NCI-H2029 treated with DMSO at 0.1 percent for 48 hours (cell line): ENCODE measurements at places on chromosomes 5 and 9.

- no peak for DNase-seq
Observed at GRCh38 chr5:93088592-93089389, 492.2 kb downstream of the NR2F1-AS1 start.

DNA sequence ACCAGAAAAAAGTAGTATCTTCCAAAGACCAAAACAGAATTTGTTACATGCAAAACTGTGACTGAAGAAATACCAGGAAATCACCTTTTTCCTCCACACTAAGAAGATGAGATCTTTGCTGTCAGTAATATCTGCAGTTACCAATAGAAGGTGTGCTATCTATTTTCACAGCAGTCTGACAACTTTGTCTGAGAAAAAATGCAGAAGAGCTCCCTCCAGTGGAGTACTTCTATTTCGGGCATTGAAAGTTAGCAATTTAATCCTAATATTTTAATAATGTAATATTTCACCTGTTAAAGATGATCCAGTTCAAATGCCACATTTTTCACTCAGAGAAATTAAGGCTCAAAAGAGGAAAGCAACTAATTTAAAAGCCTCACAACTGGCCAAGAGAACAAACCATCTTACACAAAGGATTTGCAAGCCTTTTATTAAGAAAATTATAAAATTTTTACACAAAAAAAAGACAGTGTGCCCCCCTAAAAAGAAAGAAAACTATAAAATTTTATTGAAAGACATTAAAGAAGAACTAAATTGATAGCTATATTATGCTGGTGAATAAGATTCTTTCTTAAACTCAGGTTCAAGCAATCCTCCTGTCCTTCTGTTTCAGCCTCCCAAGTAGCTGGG lies 50.6 kb downstream of the DEPDC1B start:
- no peak for DNase-seq

DNA sequence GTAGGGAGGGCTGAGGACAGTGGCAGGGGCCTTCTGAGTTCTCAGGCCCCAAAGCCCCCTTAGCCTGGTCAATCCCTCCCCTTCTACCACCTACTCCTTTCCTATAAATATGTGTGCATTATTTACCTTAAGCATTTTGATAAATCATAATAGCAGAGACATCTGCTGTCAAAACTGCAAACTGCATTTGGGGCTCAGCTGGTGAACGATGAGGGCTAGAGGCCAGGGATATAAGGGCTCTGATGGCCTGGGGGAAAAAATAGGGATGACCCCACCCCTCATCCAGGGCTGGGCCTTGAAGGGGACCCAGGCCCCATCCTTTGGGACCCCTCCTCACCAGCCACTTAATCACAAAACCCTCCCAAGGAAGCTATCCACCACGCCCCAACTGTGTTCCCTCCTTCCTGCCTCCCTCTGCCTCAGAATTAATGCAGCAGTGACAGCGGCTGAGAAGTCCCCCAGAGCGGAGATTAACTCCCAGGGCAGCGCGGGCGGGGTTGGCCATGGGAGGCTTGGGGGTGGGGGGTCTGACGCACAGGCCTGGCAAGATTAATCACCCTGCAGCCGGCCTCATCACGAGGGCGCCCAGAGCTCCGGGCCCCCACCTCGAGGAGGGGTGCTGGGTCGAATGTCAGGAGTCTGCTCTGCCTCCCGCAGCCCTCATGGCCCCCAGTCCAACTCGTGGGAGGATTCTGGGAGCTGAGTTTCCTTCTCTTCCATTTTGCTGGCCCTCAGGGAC lies 42.1 kb downstream of the CXXC5 start:
- no peak for DNase-seq

DNA sequence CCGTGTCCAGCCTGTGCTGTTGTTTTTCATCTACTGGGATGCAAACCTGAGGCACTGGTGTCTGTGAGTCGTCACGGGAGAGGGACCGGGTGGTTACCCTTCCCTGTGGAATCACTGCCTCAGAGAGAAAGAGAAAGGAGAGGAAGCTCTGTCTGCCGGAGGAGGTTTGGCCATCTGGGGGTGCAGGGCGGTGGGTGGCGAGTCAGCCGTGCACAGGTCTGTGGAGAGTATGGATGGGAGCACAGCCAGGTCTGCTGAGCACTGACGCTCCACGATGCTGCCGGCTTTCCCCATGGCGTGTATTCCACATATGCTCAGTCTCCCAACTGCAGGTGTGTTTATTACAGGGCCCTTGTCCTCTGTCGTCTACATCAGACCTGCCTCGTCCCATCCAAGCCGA lies 395.2 kb upstream of the IRX4 start:
- no peak for DNase-seq

DNA sequence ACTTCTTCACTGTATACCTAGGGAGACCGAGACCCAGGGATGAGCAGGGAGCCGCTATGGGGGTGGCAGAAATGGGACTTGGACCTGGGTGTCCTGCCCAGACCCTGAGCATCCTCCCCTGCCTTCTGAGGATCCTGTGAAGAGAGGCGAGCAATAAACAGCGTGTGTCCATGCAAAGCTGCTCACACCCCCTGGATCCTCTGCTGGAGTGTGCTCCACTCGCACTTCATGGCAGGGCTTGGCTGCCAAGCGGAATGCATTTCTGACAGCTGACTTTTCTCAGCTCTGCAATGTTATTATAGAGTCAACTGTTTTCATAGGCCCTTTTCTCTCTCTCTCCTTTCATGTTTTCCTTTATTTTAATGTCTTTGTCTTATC lies 31.0 kb upstream of the ALDH1B1 start:
- DNase-seq = no peak

- DNase-seq = no peak
Observed at GRCh38 chr9:114718801-114719221, 36.8 kb upstream of the TEX48 start.

DNA sequence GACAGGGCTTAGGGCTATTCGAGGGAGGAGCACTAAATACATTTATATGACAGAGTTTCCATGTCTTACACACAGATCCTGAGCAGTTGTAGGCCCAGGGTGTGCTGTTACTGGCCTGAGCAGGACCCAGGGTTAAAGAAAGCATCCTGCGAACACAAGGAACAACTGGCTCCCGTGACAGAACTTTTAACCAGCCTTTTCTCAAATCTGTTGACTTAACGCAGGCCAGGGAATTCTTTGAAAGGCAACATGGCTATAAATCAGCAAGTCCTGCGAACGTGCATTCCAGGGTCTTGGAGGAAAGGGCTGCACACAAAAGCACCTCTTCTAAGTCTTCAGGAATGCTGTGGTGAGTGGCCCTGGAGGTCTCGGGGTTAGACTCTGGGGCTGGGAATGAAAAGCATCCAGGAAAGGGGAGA lies 45.2 kb upstream of the ANKRD55 start:
- no peak for DNase-seq

- DNase-seq = no peak
Observed at GRCh38 chr9:99169982-99170761, 51.6 kb downstream of the ALG2 start.

DNA sequence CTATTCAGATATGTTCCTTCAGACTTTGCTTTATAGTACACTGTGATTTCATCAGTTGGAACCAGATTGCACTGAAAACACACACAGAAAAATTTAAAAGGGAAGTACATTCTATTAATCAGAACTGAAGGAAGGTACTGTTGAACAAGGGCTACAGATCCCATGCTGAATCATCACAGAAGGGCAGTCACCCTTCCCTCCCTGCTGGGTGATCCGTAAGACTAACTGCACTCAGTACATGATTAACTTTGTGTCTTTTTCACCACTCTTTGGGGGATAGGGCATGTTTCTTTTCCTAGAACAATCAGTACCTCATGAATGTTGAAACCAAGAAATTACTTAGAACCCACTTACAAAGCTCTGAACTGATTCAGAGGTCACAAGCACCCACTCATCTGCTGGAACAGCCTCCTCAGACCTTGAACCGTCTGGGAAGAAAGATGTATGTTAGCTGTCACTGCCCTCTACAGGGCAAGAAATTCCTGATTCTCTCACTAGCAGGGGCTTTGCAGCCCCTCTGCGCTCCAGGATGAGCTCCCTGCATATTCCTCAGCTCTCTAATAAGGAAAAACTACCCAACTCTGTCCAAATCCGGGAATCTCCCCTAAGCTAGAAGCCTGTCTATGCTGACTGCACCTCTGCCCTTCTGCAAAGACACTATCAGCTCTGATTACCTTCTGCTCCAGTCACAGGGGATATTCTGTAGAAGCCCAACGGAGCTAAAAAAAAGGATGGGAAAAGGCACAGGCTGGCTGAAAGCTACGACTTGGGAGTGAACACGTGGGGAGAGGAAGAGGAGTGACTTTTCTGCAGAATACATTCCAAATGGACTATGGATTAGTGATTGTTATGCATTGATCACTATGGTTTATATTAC lies 51.0 kb downstream of the IARS1 start:
- DNase-seq = no peak

GRCh38 chr5:174532455-174533453 lies 191.6 kb upstream of the MSX2 start:
- DNase-seq = no peak

GRCh38 chr5:143219696-143220095 lies 183.8 kb downstream of the NR3C1 start:
- DNase-seq = no peak
